Prostate gland (tissue), 2 donors: ENCODE measurements at places on chromosomes 3 and 15.

GRCh38 chr15:89177633-89178306 lies 43.6 kb downstream of the RLBP1 start:
- DNase-seq: peak; percentile 64

GRCh38 chr3:9028134-9028533 lies 64.9 kb upstream of the RAD18 start:
- peak; percentile 62 for DNase-seq

DNA sequence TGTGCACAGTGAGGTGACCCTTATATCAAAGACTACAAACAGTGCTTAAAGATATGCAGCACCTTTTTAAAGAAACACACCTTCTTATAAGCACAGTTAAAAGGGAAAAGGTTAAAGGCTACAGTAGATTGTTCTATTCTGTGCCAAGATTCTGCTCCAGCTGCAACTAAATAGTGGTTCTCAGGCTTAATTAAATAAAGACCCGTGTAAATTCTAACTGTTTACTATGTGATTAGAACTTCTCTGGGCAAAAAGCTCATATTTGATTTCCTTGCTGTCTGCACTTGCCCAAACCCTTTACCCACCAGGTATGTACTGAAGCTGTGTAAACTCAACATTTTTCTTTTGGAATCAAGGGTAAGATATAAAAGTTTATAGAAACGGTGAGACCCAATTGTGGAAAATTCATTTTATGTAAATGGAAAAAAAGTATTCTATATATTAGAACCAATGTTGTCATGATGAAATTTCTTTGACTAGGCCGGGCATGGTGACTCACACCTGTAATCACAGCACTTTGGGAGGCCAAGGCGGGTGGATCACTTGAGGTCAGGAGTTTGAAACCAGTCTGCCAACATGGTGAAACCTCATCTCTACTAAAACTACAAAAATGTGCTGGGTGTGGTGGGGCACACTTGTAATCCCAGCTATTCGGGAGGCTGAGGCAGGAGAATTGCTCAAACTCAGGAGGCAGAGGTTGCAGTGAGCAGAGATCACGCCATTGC lies 230.6 kb downstream of the MECOM start:
- DNase-seq: no peak

- no peak for DNase-seq
Observed at GRCh38 chr15:92523176-92523575, 129.5 kb downstream of the ST8SIA2 start.

GRCh38 chr15:57607570-57608000 lies 15.9 kb downstream of the MYZAP start:
- DNase-seq: no peak
